ENCODE measurements at places on chromosomes 16 and 17. TPM values are rescaled to one million over a fixed set of nuclear protein-coding genes. Genes with fewer than 3 reads are reported as not detected.

- no peak overlapping the region for H3K27ac ChIP-seq
- H3K36me3 ChIP-seq: peaks cover 5% of the 10 kb centered on the region
- peaks cover 6% of the 10 kb centered on the region for H3K27me3 ChIP-seq
- H3K4me1 ChIP-seq: peaks cover 21% of the 10 kb centered on the region
- DNase-seq: no peak
Measured at GRCh38 chr17:3972931-3973330, 8.7 kb upstream of the ATP2A3 start.

- no peak overlapping the region for H3K4me3 ChIP-seq
- DNase-seq: no peak
- no peaks in the 10 kb centered on the region for H3K36me3 ChIP-seq
- no peaks in the 10 kb centered on the region for H3K4me1 ChIP-seq
- no peaks in the 10 kb centered on the region for H3K27me3 ChIP-seq
- no peak overlapping the region for H3K27ac ChIP-seq
Measured at GRCh38 chr16:477301-478157, 50.0 kb upstream of the CAPN15 start.

DNA sequence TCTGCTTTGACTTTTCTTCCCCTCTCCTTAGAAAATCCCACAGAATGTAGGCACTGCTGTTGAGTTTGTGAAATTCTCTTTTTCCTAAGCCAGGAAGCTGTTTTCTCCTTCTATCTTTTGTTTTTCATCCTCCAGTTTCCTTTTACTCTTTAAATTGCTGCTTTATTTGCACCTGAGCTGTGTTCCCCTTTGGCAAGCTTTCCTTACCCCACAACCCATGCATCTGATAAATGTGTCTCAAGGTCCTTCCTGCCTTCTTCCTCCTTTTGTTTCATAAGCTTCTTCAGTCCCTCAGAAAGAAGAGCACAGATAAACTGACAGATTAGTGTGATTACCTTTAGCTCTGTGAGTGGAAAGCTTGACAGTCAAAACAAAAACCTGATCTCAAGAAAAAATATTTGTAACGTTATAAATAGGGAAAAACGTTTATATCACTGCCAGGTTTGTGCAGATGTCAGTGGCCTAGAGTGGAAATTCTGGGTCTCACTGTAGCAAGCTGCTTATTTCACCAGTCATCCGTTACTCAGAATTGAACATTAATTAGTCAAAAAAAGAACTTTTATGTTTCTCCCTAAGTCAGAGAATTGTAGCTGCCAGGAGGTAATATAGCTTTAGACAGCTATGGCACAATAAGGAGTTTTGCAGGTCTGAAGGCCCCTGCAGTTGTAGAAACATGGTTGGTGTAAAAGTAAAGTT lies 23.6 kb downstream of the GSDMB start:
- peak; percentile 22 for DNase-seq
- H3K27me3 ChIP-seq: peaks cover 11% of the 10 kb centered on the region
- H3K27ac ChIP-seq: peak overlapping the region; percentile 22
- no peak overlapping the region for H3K4me3 ChIP-seq

DNA sequence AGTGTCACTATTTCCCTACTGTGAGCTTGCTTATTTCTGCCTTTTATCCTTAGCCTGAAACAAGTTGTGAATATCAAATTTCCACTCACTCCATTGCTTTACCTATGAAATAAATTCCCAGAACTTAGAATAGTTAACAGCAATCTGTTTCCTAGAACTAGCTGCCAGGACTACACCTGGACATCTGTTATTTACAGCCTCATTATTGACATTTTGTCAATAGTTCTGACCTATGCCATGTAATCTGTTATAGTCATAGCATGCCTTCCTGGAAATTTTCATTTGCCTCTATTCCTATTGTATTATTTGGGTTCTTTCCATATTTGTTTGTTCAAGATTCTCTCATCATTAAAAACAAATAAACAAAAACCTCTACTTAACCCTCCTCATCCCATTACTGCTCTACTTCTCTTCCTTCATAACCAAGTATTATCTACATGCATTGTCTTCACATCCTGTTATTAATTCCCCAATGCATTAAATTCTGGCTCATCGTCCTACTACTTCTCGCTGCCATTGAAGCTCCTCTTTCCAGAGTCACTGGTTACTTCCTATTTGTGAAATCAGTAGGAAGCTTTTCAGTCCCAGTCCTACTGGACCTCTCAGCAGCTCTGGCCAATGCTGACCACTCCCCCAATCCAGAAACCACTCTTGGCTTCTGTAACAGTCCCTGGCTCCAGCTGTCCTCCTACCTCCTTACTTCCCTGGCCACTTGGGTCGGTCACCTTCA lies 55.3 kb downstream of the PIGL start:
- H3K4me1 ChIP-seq: peaks cover 18% of the 10 kb centered on the region
- no peaks in the 10 kb centered on the region for H3K27me3 ChIP-seq
- DNase-seq: no peak
- H3K4me3 ChIP-seq: no peak overlapping the region

DNA sequence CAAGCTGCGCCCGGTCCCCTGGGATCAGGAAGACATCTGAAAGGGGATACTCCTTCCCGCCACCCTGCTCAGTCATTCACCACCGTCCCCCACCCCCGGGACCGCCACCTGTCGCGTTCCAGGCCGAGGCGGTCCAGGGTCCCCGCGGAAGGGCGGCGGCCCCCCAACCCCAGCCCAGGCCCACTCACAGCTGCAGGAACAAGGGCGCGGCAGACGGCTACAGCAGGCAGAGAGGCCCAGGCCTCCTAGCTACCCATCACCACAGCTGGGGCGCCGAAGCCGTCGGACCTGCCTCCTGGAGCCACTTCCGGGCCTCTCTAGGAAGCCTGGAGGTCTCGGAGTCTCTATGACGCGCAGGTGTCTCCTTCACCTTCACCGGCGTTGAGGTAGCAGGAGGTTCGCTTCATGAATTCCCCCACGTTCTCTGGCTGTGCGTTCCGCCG lies at the start of gene SDR42E1:
Gene SDR42E1, minus strand, starts transcription at position 272 of the 443 bp plus-strand sequence. CDS start 10,612 bp downstream, outside the sequence.
- H3K4me3 ChIP-seq: peak within 1 kb of the TSS; percentile 85
- peak within 1 kb of the TSS; percentile 68 for H3K27ac ChIP-seq
- peaks cover 13% of the 10 kb centered on the region for H3K27me3 ChIP-seq

DNA sequence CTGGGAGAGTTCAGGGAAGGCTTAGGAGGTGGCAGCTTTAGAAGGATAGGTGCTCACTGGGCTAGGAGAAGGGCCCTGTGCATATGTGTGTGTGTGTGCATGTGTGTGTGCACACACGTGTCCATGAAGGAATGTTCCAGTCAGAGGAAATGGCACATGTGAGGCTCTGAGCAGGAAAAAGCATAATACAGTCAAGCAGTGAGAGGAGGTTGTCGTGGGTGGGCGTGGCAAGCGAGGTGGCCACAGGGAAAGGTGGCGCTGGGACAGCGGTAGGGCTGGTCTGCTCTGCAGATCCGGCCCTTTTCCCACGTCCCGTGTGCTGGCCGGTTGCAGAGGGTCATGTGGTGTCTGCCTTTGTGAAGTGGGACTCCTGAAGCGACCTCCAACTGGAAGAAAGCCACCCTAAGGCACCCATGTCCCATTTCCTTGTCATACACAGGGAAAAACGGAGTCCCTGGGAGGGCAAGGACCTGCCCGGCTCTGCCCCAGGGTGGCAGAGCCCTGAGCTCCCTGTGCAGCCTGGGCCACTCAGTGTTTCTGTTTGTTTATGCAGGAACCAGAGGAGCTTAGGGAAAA lies 40.1 kb downstream of the NT5M start:
- no peaks in the 10 kb centered on the region for H3K36me3 ChIP-seq
- DNase-seq: no peak
- H3K4me1 ChIP-seq: no peaks in the 10 kb centered on the region
- no peak overlapping the region for H3K27ac ChIP-seq
- H3K4me3 ChIP-seq: no peak overlapping the region
- no peaks in the 10 kb centered on the region for H3K27me3 ChIP-seq

DNA sequence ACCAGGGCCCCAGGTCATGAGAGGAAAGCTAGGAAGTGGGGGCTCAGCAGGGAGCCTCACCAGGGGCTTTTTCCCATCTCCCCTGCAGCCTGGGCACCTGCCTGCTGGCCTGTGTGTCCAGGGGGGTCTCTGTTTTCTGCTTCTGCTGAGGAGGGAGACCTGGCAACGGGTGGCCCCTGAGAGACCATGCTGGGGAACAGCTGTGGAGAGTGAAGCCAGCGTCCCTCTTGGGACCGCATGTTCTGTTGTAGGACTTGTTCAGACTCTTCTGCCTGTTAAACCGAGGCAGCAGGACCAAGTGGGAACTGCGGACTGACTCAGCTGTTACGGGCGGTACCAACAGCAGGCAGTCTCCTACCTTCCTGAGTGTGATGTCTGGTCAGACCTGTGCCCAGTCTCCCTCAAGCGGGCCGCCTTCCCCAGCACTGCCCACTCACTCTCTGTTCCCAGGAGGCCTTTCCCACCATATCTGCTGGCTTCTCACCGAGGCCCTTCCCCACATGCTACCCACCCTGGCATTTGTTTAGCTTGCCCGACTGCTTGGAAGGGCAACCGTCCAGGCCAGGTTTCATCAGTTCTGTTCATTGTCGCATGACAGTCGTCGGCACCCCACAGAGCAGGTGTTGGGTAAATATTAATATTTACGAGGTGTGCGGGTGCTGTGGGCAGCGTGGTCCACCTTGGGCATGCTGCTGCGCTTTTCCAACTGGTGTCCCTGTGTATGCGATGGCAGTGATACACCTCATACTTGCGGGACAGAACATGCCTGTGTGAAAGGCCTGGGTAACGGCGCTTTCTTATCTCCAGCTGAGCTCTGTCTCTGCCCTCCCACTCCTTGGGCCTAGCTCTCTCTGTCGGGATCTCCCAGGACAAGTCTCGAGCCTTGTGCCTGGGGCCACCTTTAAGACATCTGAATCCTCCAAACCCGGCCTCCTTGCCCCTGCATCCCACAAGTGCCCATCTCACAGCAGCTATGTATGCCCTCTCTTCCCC lies 69.4 kb downstream of the MPRIP start:
- no peak overlapping the region for H3K27ac ChIP-seq
- DNase-seq: no peak
- peaks cover 56% of the 10 kb centered on the region for H3K4me1 ChIP-seq
- no peak overlapping the region for H3K4me3 ChIP-seq
- H3K27me3 ChIP-seq: no peaks in the 10 kb centered on the region
- H3K36me3 ChIP-seq: no peaks in the 10 kb centered on the region

DNA sequence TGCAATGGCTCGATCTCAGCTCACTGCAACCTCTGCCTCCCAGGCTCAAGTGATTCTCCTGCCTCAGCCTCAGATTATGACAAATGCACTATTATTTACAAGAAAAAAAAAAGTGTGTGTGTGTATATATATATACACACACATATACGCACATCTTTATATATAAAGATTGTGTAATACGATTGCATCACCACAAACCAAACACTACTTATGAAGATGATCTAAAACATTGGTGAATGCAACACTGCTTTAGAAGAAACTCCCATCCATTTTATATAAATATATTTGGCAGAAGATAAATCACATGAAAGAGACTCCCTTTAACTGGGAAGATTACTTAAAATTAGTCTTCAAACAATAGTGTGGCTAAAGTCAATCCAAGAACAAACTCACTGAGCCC lies 96.7 kb downstream of the SYCE1L start:
- peaks cover 3% of the 10 kb centered on the region for H3K27me3 ChIP-seq
- H3K36me3 ChIP-seq: no peaks in the 10 kb centered on the region
- no peak overlapping the region for H3K4me3 ChIP-seq

GAST gene
- total RNA-seq: not detected

CLCN7 gene
- total RNA-seq: 60.5 TPM

MILR1 gene
- 0.82 TPM for total RNA-seq
